T-helper 17 cell (primary cell): ENCODE measurements at places on chromosomes 2 and 18. TPM values are rescaled to one million over a fixed set of nuclear protein-coding genes. Genes with fewer than 3 reads are reported as not detected.

DNA sequence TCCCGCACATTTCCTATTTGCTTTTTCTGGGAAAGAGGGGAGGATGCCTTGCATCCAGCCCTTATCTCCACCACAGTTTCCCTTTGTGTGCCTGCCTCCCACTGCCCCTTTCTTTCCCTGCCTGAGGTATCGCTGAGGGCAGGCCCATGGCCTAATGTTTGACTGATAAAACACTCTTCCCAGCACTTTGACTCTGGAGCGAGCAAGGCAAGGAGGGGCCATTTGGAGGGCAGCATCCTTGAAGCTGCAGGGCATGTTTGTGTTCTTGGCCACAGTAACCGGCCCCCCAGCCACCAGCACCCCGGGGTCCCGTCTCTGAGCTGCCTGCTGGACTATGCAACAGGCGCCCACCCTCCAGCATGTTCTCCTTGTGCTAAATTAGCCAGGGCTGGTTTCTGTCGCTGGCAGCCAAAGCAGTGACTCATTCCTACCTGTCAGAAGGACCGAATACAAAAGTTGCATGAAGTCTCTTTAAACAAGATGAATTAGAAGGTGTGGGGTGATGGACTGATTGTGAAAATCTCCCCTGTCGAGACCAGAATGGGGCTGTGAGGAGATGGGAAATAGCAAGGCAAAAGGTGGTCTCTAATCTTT lies 50.7 kb downstream of the BCL2L11 start:
- no peak for DNase-seq

Gene DES
- not detected for total RNA-seq

Gene CRYGC
- not detected for total RNA-seq

DNA sequence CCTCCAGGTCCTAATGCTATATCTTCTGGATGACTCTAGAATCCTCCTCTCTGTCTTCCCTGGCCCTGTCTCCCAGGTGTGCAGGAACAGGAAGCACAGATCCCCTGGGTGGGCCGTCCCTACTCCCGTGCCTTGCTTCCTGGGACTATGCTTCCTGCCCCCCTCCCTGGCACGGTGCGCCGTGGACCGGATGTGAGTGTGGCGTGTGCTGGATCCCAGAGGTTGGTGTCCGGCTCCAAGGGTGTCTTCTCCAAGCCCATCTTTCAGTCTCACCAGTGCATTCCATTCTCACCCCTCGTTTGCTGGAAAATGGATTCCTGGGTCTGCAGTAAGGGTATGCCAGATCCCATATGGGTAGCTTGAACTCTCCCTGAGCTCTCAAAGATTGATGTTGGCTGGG lies 144.4 kb upstream of the TWIST2 start:
- no peak for DNase-seq

- no peak for DNase-seq
These were observed 339.7 kb downstream of the TNS1 start for GRCh38 chr2:217662984-217663602.

Gene BMP10
- not detected for total RNA-seq

Gene FEZ2
- 11.4 TPM for total RNA-seq

Gene PDE1A
- not detected for total RNA-seq
